ENCODE measurements at places on chromosomes 12 and 14.

DNA sequence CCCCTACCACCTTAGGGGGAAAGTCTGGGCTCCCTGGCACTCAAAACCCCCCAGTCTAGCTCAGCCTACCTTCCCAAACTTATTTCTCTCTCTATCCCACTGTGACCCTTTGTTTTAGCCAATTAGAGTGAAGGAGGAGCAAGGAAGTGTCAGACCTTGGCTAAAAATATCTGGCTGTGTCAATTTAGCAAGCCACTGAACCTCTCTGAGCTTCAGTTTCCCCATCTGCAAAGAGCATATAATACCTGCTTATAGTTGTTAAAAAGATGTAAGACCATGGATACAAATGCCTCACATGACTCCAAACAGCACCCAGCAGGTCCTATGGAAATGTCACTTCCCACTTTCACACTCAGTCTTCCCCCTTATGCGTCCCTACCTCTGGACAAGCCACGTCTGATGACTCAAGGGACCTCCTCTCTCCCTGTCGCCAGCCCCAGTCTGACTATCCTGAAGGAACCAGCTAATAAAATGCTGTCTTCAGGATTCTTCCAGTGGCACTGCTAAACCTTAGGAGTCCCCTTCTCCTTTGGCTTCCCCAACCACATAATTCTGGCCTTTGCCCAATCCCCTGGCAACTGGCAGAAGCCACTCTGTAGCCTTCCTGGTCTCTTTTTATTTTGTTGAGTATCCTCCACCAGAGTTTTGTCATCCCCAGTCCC lies 19.3 kb downstream of the FOXN3 start:
- DNase-seq, result no peak

GRCh38 chr12:25376407-25376806 lies 125.7 kb upstream of the KRAS start:
- DNase-seq, result no peak

- DNase-seq, result peak; percentile 47
Measured at GRCh38 chr12:87953256-87953860, 75.8 kb downstream of the C12orf50 start.

- DNase-seq, result no peak
Measured at GRCh38 chr12:131209082-131210070, 255.7 kb downstream of the ADGRD1 start.

GRCh38 chr12:49287876-49288275 lies 7.1 kb upstream of the PRPH start:
- DNase-seq, result no peak

All from left kidney (tissue), 8 donors.